Tracheal epithelial cell (primary cell): ENCODE measurements at places on chromosomes 6 and 20. TPM values are rescaled to one million over a fixed set of nuclear protein-coding genes. Genes with fewer than 3 reads are reported as not detected.

Gene PRL
- not detected in 2 replicates for total RNA-seq

Gene JPH2
- under 0.01 and 6.0 TPM in 2 replicates for total RNA-seq

Gene RBM38
- total RNA-seq = 7.2 and 7.5 TPM in 2 replicates

Gene MEP1A
- total RNA-seq = not detected in 2 replicates

Gene TAAR6
- total RNA-seq = not detected in 2 replicates

Gene ZBTB24
- total RNA-seq = 5.8 and 7.7 TPM in 2 replicates

Gene LAMA5
- total RNA-seq = 85.3 and 124 TPM in 2 replicates

Gene GPR63
- 0.72 and 1.9 TPM in 2 replicates for total RNA-seq

Gene ESR1
- under 0.01 and 0.24 TPM in 2 replicates for total RNA-seq

Gene RHAG
- not detected in 2 replicates for total RNA-seq

Gene OVOL2
- total RNA-seq = 3.6 and 24.5 TPM in 2 replicates

Gene RUNX2
- 1.7 and 1.9 TPM in 2 replicates for total RNA-seq

Gene SLC4A11
- total RNA-seq = 3.0 and 3.1 TPM in 2 replicates

Gene TGM2
- total RNA-seq = 2.6 and 67.5 TPM in 2 replicates

Gene DDAH2
- total RNA-seq = 11.5 and 45.8 TPM in 2 replicates

Gene TULP1
- total RNA-seq = not detected in 2 replicates

Gene WFDC10B
- total RNA-seq = not detected in 2 replicates

Gene OR2H2
- 0.24 TPM in 1 of 2 replicates, not detected in the other for total RNA-seq

Gene HEY2
- total RNA-seq = under 0.01 and 0.24 TPM in 2 replicates

Gene ZNF292
- total RNA-seq = 27.9 and 28.9 TPM in 2 replicates

Gene CDSN
- 0.24 TPM in 1 of 2 replicates, not detected in the other for total RNA-seq

Gene OOEP
- not detected in 2 replicates for total RNA-seq

Gene FLRT3
- total RNA-seq = 13.5 and 34.1 TPM in 2 replicates

Gene TCF15
- not detected in 2 replicates for total RNA-seq

Gene FAM217A
- total RNA-seq = not detected in 2 replicates

Gene UBE2V1
- total RNA-seq = 14.9 and 21.7 TPM in 2 replicates

Gene PDYN
- not detected in 2 replicates for total RNA-seq
